ENCODE measurements at places on chromosomes 7 and 10. TPM values are rescaled to one million over a fixed set of nuclear protein-coding genes. Genes with fewer than 3 reads are reported as not detected.

ZSWIM8 gene
- 81.2 TPM for polyA plus RNA-seq

MMP21 gene
- not detected for polyA plus RNA-seq

SH2D4B gene
- not detected for polyA plus RNA-seq

PGAM1 gene
- polyA plus RNA-seq: 278 TPM

ITGB1 gene
- polyA plus RNA-seq: 152 TPM

SBDS gene
- polyA plus RNA-seq: 85.0 TPM

MRC1 gene
- 2.3 TPM for polyA plus RNA-seq

ABCC2 gene
- not detected for polyA plus RNA-seq

ASB10 gene
- polyA plus RNA-seq: not detected

ERVW-1 gene
- not detected for polyA plus RNA-seq

DENND10 gene
- polyA plus RNA-seq: 15.0 TPM

AEBP1 gene
- 35.2 TPM for polyA plus RNA-seq

VWDE gene
- 0.93 TPM for polyA plus RNA-seq

HELLS gene
- 3.4 TPM for polyA plus RNA-seq

PRSS58 gene
- polyA plus RNA-seq: not detected

NFE2L3 gene
- polyA plus RNA-seq: 7.1 TPM

AQP1 gene
- 144 TPM for polyA plus RNA-seq

UPK3B gene
- not detected for polyA plus RNA-seq

LEP gene
- not detected for polyA plus RNA-seq

CPA2 gene
- 0.97 TPM for polyA plus RNA-seq

SPDYE1 gene
- not detected for polyA plus RNA-seq

EEPD1 gene
- polyA plus RNA-seq: 10.7 TPM

MRLN gene
- polyA plus RNA-seq: not detected

KAT6B gene
- 16.7 TPM for polyA plus RNA-seq

NACAD gene
- polyA plus RNA-seq: 110 TPM

CARD11 gene
- 7.4 TPM for polyA plus RNA-seq

PNLIPRP1 gene
- not detected for polyA plus RNA-seq

SPRN gene
- polyA plus RNA-seq: 9.2 TPM

IFIT1B gene
- not detected for polyA plus RNA-seq

ANKRD22 gene
- polyA plus RNA-seq: not detected

TMEM139 gene
- polyA plus RNA-seq: 2.3 TPM

PTPN20 gene
- polyA plus RNA-seq: 0.17 TPM

KCNMA1 gene
- polyA plus RNA-seq: 11.6 TPM

HOGA1 gene
- 1.4 TPM for polyA plus RNA-seq
